Aorta (tissue), 5 donors: ENCODE measurements at places on chromosomes 16 and 17.

GRCh38 chr16:88300463-88300835 lies 82.3 kb upstream of the ZNF469 start:
- DNase-seq: peak; percentile 26

GRCh38 chr17:11493936-11494335 lies 104.3 kb upstream of the DNAH9 start:
- DNase-seq: no peak

GRCh38 chr17:43831633-43832032 lies 1.3 kb downstream of the MPP3 start:
- DNase-seq: no peak

- DNase-seq: no peak
Measured at GRCh38 chr17:13785981-13786598, 184.4 kb upstream of the HS3ST3A1 start.

- no peak for DNase-seq
Measured at GRCh38 chr17:46803544-46803943, 14.9 kb downstream of the WNT3 start.

- DNase-seq: no peak
Measured at GRCh38 chr16:49129935-49130334, 151.7 kb downstream of the CBLN1 start.

GRCh38 chr17:4856937-4857314 lies 23.8 kb downstream of the MINK1 start:
- no peak for DNase-seq

GRCh38 chr17:75842963-75843576 lies 1.1 kb downstream of the UNC13D start:
- no peak for DNase-seq

DNA sequence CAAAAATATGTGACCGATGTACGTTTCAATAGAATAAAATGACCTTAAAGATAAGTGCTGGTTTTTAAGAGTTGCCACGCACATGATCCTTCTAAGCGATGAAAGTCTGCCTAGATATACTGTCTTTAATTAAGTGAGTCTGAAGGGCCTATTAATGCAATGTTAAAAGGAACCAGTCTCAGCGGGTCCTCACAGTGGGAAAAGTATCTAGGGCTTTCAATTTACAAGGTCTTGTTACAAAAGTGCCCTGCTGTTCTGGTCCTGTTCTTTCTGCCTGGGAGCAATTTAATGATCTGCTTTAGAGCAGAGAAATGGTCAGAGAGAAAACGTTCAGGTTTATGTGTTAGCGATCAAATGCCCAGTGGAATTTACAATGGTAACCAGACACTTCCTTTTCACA lies 864.0 kb downstream of the KCNJ2 start:
- no peak for DNase-seq

DNA sequence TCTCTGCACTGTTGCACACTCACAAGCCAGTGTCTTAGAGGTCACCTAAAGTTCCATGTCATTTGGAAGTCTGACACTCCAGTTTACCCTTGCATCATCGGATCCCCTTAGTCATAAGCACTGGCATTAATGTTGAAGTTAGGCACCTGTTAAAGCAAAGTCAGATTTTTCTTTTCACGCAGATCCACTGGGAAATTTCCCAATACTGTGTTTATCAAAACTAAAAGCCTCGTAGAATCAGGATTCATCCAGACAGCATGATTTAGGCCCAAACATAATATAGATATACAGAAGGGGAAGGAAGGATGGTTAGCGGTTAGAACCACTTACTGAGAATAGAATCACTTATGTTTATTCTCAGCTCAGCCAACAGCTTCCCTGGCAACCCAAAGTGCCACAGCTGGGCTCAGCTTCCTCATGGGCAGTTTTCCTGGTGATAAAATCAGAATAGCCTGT lies 30.1 kb upstream of the HAPSTR1 start:
- no peak for DNase-seq

DNA sequence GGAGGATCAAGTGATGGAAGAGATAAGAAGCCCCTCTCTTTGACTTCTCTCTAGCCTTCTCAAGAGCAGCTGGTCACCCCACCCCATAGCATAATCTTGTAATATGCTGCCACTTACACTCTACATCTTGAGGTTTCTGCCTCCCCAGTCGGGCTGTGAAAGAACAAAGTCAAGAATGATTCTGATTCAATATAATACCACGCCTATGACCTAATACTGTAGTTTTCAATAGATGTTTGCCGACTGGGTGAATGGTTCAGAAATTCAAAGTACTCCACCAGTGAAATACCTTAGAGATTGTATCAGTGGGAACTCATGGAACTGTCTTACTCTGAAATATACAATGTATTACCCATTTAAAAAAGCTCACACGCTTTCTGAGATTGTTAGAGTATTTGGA lies 93.0 kb upstream of the ZFHX3 start:
- DNase-seq: no peak

DNA sequence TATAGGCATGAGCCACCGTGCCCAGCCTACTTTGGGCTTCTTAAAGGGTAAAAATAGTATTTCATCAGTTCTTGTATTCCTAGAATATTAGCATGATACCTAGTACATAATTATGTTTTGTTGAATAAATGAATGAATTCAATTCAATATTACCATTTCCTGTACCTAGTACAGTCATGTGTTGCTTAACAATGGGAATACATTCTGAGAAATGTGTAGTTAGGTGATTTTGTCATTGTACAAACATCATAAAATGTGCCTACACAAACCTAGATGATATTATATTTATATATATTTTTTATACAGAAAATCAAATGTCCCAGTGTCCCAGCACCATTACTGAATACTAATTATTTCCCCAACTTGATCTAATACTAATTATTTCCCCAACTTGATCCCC lies 85.6 kb upstream of the HAS3 start:
- DNase-seq: no peak

GRCh38 chr16:56919099-56919800 lies 12.7 kb upstream of the HERPUD1 start:
- DNase-seq: peak; percentile 74

GRCh38 chr17:40122999-40123810 lies 1.4 kb downstream of the MSL1 start:
- DNase-seq: peak; percentile 81

DNA sequence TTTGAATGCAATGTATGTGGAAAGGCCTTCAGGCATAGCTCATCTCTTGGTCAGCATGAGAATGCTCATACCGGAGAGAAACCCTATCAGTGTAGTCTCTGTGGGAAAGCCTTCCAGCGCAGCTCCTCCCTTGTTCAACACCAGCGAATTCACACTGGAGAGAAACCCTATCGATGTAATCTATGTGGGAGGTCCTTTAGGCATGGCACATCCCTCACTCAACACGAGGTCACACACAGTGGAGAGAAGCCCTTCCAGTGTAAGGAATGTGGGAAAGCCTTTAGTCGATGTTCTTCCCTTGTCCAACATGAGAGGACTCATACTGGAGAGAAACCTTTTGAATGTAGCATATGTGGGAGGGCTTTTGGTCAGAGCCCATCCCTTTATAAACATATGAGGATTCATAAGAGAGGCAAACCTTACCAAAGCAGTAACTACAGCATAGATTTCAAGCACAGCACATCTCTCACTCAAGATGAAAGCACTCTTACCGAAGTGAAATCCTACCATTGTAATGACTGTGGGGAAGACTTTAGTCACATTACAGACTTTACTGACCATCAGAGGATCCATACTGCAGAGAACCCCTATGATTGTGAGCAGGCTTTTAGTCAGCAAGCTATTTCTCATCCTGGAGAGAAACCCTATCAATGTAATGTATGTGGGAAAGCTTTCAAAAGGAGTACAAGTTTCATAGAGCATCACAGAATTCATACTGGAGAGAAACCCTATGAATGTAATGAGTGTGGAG lies 24.7 kb downstream of the ZFP90 start:
- DNase-seq: no peak

- DNase-seq: no peak
Measured at GRCh38 chr17:7025245-7025644, 2.4 kb downstream of the BCL6B start.

DNA sequence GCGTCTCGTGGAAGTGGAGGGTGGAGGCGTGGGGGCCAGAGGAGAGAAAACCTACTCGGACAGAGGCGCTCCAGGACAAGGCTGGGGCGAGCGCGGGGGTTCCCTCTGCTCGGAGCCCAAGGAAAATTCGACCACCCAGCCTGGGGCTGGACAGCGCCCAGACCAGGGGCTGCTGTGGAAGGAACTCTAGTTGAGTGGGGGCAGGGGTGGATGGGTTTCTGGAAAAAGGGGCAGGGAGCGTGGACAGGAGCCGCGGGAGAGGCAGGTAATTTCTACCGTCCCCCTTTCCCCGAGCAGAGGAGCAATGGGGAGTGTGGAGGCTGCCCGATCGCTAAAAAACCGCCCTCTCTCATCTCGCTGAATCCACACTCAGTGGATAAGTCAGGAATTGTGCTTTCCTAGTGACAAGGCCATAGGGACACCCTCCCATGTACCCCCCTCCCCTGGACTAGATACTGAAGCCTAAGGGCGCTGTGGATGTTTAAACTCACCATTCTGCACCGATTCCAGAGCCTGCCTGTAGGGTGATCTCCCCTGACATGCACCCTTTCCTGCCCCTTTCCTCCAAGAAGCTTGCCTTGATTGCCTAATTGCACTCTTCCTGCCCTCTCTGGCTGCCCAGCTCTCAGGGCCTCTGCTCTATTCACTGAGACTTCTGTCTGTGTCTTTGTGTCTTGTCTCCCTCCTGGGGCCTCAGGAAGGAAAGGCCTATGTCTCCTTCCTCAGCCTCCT lies 90.7 kb upstream of the TMEM97 start:
- DNase-seq: no peak

DNA sequence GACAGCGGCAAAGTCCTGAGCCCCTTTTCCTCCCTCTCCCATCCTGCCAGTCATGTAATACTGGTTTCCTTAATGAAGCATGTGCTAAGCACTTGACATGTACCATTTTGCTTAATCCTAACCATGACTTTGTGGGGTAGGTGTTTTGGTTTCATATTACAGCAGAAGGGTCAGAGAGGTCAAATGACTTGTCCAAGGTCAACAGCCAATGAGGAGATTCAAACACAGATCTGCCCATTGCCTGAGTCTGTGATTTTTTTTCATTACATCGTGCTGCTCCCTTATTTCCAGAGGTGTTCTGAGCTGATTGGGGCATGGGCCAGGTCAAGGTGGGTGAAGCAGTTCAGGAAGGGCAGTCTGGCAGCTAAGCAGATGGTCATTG lies 17.6 kb upstream of the PHF12 start:
- no peak for DNase-seq

DNA sequence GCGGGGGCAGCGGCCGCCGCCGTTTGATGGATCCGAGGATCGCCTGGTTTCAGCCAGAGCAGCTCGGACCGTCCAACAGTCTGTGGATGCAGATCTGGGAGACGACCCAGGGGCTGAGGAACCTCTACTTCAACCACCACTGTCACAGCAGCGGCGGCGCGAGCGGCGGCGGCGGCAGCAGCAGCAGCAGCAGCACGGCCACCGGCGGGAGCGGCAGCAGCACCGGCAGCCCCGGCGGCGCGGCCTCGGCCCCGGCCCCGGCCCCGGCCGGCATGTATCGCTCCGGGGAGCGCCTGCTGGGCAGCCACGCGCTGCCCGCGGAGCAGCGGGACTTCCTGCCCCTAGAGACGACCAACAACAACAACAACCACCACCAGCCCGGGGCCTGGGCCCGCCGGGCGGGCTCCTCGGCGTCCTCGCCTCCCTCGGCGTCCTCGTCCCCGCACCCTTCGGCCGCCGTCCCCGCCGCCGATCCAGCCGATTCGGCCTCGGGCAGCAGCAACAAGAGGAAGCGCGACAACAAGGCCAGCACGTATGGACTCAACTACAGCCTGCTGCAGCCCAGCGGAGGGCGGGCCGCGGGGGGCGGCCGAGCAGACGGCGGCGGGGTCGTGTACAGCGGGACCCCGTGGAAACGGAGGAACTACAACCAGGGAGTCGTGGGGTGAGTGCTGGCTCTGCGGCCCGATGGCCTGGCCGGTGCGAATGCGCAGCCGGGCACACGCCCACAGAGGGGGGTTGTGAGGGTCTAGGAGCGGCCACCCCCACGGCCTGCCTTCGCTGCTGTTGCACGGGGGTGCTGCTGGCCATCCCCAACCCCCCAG lies 702 bp downstream of the TENT4B start:
- DNase-seq: peak; percentile 67

- no peak for DNase-seq
Measured at GRCh38 chr16:89473136-89473712, 17.1 kb downstream of the ANKRD11 start.

DNA sequence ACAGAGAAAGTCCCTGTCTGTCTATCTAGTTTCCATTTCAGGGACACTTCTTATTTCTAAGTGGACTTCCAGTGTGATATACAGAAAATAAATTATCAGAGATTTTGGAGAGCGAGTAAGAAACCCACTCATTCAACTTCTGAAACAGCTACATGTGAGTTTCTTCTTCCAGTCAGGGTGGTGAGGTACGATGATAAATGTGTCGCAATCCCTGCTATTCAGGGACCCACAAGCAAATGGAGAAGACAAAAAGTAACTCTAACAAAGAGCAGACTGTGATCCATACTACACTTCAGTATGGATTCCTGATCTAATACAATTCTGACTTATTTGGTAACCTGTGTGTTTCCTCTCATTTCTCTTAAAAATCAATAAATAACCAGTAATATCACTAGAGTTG lies 16.8 kb downstream of the CNTNAP4 start:
- no peak for DNase-seq

GRCh38 chr16:24336491-24336890 lies 80.4 kb downstream of the CACNG3 start:
- DNase-seq: no peak

- no peak for DNase-seq
Measured at GRCh38 chr16:61792194-61792909, 243.9 kb downstream of the CDH8 start.

GRCh38 chr17:2397247-2398171 lies 3.4 kb downstream of the MNT start:
- peak; percentile 50 for DNase-seq

- DNase-seq: no peak
Measured at GRCh38 chr16:56711862-56712261, 18.1 kb upstream of the NUP93 start.

GRCh38 chr17:38912221-38912813 lies 13.1 kb upstream of the LASP1NB start:
- peak; percentile 81 for DNase-seq

DNA sequence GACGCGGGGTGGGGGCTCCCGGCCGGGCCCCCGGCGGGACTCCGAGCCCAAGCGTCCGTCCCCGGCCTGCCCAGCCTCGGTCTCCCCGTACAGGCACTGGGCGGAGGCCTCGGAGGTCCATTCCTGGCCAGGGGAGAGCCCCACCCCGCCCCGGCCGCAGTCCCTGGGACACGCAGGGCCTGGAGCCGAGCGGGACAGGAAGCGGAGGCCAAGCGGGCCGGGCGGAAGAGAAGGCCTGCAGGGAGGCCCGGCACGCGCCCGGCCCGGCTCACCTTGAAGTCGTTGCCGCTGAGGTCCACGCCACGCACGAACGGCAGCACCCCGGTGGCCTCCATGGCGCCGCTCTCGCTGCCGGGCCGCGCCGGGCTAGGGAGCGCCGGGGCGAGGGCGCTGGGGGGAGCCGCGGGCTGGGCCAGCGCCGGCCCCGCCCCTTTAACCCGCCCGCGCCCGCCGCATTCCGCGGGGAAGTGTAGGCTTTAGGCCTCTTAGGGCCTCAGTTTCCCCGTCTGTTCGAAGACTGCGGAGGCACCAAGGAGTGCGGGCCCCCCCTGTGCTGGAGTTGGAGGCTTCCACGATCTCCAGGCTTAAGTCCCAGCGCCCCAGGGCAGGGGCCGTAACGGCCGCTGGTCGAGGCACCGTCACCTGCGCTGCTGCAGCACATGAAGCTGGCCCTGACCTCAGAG lies at the start of gene FLII:
Gene FLII (minus strand): TSS at position 383 of the 683 bp plus-strand sequence. CDS start 48 bp downstream, at position 335.
- peak; percentile 88 for DNase-seq

GRCh38 chr17:49895812-49896211 lies 47.9 kb upstream of the TAC4 start:
- DNase-seq: no peak

- no peak for DNase-seq
Measured at GRCh38 chr16:7090628-7091115, 242.0 kb upstream of the RBFOX1 start.
